ENCODE measurements at places on chromosomes 3 and 15. TPM values are rescaled to one million over a fixed set of nuclear protein-coding genes. Genes with fewer than 3 reads are reported as not detected.

GRCh38 chr3:59540696-59541095 is 490.9 kb upstream of the CFAP20DC start:
- no peak for DNase-seq

- DNase-seq: no peak
Measured at GRCh38 chr3:130955481-130955880, 61.6 kb downstream of the ATP2C1 start.

GRCh38 chr15:81858586-81858985 is 187.2 kb downstream of the MEX3B start:
- no peak for DNase-seq

- DNase-seq: no peak
Measured at GRCh38 chr3:56980243-56980642, 80.2 kb upstream of the SPATA12 start.

DNA sequence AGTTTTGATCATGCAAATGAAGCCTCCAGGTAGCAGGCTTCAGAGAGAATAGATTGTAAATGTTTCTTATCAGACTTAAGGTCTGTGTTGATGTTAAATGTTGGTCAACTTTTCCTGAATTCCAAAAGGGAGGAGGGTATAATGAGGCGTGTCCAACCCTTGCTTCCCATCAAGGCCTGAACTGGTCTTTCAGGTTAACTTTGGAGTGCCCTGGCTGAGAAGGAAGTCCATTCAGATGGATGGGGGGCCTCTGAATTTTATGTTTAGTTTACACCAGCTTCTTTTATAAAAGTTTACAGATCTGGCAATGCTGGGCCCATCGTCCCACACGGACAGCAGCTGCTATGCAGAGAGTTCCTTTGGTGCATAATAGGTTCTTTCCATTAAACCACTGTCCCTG is 8.9 kb downstream of the CCDC13 start:
- no peak for DNase-seq

DNA sequence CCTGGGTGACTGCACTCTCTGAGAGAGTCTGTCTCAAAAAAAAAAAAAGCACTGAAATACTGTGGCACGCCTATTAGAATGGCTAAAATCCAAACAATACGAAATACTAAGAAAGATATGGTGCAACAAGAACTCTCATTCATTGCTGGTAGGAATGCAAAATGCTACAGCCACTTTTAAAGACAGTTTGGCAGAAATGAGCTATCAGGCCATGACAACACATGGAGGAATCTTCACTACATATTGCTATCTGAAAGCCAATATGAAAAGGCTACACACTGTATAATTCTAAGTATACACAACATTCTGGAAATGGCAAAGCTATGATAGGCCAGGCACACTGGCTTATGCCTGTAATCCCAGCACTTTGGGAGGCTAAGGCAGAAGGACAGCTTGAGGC is 18.8 kb downstream of the DPPA2 start:
- no peak for DNase-seq

GRCh38 chr3:59953104-59953503 is 903.3 kb upstream of the CFAP20DC start:
- no peak for DNase-seq

- no peak for DNase-seq
Measured at GRCh38 chr3:39185959-39186691, 6.3 kb downstream of the XIRP1 start.

- no peak for DNase-seq
Measured at GRCh38 chr3:113051787-113052186, 61.0 kb downstream of the GTPBP8 start.

- no peak for DNase-seq
Measured at GRCh38 chr3:149270180-149270579, 48.6 kb upstream of the CP start.

GRCh38 chr15:69141286-69141701 is 19.1 kb upstream of the GLCE start:
- DNase-seq: peak; percentile 69

- DNase-seq: no peak
Measured at GRCh38 chr3:51557993-51558392, 19.5 kb downstream of the RAD54L2 start.

GRCh38 chr3:32321095-32321790 is 70.4 kb upstream of the CMTM7 start:
- DNase-seq: no peak

- DNase-seq: no peak
Measured at GRCh38 chr3:190825386-190826016, 37.0 kb downstream of the GMNC start.

DNA sequence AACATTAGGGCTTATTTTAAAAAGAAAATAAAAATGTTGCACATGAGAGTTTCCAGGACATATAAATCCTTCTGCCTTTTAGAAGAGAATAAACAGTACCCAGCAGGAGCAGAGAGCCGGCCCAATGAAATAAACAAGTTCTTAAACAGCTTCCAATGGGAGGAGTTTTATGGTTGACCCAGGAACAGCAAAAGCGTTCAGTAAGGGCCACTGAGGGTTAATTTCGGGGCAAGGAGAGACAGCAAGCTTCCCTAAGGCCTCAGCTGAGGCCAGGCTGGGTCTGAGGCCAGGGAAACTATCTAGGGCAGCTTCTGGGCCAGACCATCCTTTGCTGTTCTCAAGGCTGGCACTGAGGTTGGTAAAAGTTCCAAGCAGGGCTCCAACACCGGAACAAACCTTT is 3.4 kb downstream of the PDZRN3 start:
- DNase-seq: no peak

Gene THSD4
- 38.5 TPM for total RNA-seq

Gene CA12
- 79.6 TPM for total RNA-seq

Gene CPNE9
- not detected for total RNA-seq

Measured in Peyer's patch (tissue), 4 donors.